Activated CD4-positive, alpha-beta memory T cell treated with anti-CD3 and anti-CD28 coated beads, Interleukin-2, amount 10 ng/mL, durations not matched to agents 7 days and 5 days (primary cell): ENCODE measurements at places on chromosomes 6 and 20.

DNA sequence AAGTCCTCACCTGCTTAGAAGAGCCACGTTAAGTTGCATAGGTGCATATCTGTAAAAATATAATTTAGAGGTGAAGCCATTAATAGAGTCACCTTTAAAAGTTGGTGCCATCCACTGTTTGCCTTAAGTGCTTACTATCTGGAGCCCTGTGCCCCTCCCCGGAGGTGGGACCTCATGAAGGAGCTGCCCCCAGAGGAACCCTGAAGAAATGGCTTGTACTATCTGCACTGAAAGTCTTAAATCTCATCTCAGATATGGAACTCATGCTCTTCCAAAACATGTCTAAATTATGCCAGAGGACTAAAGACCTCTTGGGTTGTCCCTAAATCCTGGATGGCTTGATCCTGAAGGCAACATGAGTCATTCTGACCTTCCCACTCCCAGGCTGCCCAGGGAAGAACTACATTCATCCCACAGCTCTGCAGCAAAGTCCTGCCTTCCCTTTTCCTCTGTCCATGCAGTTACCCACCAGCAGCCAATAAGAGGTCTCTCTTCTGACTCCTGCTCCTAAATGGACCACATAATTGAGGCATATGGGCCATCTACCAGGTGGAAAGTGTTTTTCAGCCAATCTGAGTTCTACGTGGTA lies 85.3 kb downstream of the ASXL1 start:
- DNase-seq, result no peak

- no peak for DNase-seq
Observed at GRCh38 chr20:31831211-31831610, 12.1 kb downstream of the MYLK2 start.

DNA sequence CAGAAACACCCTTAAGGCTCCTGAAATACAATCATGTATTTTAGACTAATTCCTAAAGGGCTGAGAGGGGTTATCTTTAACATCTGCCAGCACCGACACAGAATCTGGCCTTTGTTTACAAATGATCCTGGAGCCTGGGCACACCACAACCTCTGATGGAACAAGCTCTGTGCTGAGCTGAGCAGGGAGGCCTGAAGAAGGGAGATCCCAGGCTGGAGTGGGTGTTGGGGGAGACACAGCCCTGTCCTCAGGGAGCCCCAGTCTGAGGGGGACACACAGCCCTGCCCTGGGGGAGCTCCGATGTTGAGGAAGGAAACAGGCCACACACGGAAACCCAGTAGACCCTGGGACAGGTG lies 130.5 kb downstream of the VEGFA start:
- no peak for DNase-seq

- DNase-seq, result no peak
Observed at GRCh38 chr20:46624946-46625345, 26.3 kb downstream of the SLC13A3 start.

- no peak for DNase-seq
Observed at GRCh38 chr6:143877584-143878271, 13.5 kb downstream of the ZC2HC1B start.

- no peak for DNase-seq
Observed at GRCh38 chr6:132410830-132411229, 9.6 kb upstream of the MOXD1 start.

GRCh38 chr20:41572010-41572572 lies 46.1 kb downstream of the CHD6 start:
- DNase-seq, result no peak

- DNase-seq, result no peak
Observed at GRCh38 chr20:23298155-23298554, 52.4 kb upstream of the NXT1 start.

DNA sequence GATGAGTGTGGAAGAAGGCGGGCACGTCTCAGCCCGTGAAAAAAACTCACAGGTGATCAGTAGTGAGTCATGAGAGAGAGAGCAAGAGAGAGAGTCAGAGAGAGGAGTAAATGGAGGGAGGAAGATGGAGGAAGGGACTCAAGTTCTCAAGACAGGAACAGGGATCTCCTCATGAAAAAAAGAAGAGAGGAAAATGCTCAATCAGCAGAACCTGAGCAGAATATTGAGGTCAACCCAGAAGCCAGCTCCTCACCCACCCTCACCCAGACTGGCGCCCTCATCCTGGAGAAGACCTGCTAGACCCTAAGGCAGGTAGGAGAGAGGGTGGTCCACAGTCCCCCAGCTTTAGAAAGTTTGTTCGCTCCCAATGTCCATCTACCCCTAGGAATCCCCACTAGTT lies 4.8 kb downstream of the UBD start:
- DNase-seq, result no peak

- no peak for DNase-seq
Observed at GRCh38 chr6:100850174-100850573, 31.0 kb downstream of the ASCC3 start.

GRCh38 chr6:26354162-26354561 lies 10.8 kb upstream of the BTN3A2 start:
- DNase-seq, result no peak

- no peak for DNase-seq
Observed at GRCh38 chr6:131001111-131001736, 61.8 kb downstream of the EPB41L2 start.

- DNase-seq, result no peak
Observed at GRCh38 chr6:157020398-157020797, 243.2 kb downstream of the ARID1B start.

GRCh38 chr6:88492824-88493223 lies 326.7 kb upstream of the CNR1 start:
- no peak for DNase-seq

DNA sequence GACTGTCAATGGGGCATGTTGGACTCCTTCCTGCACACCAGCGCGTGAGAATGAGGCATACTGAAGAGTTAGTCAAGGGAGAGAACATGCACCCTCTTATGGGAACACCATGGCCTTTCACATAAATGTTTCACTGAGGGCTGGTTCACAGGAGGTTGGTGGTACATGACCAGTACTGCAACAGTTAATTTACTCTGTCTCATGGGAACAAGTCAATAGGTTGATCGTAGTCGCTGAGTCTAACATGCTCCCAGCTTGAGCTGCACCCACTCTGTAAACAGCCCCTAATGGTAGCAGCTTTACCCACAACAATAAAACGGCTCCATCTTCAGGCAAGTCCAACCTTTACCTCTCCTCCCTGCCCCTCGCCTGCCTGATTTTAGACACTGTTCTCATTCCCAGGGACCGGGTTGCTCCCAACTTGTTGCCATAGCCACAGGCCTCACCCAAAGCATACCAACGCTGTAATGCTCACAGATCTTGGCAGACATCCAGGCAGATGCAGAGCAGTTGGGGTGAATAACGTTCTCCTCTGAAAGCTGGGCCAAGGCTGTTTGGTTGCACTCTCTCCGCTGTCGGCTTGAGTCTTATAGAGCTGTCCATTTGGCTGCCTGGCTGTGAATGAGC lies 111.3 kb downstream of the LY86 start:
- no peak for DNase-seq

- no peak for DNase-seq
Observed at GRCh38 chr20:62203378-62204030, 16.6 kb downstream of the HRH3 start.

GRCh38 chr6:126123226-126123625 lies 136.9 kb downstream of the TRMT11 start:
- no peak for DNase-seq

GRCh38 chr6:30013291-30013922 lies 47.7 kb upstream of the POLR1H start:
- peak; percentile 53 for DNase-seq

DNA sequence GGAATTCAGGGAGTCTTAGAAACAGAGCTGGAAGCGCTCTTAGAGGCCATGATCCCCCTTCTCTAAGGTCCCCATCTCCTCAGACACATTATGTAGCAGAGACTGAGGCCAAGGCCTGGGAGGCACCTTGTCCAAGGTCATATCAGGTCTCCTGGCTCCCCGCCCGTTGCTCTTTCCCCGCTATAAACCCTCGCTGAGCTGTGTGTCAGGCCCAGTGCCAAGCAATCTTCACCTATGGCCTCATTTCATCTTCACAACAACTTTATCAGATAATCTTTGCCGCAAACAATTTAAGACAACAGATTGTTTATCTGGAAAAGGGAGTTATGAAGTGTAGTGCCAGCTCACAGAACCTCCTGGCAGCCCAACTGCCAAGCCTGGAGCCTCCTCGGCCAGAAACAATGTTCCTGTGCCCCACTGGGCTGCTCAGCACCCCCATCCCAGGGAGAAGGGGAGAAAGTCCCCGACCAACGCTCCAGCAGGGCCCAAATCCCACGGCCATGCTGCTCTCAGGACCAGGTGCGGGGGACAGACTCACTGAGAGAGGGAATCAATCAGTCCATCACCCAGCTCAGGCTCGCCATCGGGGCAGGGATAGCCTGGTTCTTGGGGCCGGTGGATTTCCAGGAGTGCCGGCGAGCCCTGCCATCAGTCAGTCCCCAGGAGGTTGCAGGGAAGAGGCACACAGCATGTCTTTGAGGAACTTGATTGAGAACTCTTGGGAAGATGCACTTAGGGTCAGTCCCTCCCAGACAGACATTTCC lies 16.9 kb upstream of the FANCE start:
- no peak for DNase-seq

GRCh38 chr20:51284871-51285270 lies 257.6 kb downstream of the NFATC2 start:
- DNase-seq, result no peak

DNA sequence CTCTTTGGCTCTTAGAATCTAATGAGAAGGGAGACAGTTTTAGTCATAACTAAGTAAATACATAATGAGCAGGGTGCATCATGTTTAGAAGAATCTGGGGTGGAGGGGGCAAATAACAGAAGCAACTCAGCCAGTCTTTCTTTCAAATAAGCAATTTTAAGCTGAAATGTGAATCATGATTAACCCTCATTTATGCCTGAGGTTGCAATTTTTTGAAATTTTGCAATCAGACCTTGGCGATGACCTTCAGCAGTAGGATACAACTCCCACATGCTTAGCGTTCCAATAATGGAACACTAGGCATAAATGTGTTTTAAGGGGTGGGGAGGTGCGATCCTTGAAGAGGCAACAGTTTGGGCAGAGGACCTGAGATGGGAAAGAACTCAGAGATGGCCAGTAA lies 30.6 kb downstream of the TMEM14B start:
- no peak for DNase-seq

DNA sequence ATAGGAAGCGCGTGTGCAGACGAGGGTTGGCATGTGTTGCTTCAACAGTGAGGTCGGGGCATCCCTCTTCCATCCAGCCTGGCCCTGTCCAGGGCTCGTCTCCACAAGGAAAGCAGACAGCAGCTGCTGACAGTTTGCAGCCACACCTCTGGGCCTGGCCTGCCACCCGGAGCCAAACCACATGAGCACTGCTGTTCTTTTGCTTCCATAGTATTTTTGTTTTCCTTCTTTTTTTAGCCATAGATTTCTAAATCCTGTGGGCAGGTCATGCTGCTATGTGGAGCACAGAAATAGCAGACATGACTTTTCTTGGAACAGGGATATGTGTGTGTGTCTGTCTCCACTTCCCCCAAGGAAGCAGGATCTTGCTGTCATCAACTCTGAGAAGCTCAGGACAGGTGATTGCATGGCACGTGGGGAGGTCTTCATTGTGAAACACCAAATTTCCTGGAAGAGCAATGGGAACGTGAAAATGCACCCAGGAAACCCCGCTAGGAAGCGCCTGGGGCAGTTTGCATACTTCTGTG lies 167.4 kb downstream of the DTNBP1 start:
- no peak for DNase-seq

DNA sequence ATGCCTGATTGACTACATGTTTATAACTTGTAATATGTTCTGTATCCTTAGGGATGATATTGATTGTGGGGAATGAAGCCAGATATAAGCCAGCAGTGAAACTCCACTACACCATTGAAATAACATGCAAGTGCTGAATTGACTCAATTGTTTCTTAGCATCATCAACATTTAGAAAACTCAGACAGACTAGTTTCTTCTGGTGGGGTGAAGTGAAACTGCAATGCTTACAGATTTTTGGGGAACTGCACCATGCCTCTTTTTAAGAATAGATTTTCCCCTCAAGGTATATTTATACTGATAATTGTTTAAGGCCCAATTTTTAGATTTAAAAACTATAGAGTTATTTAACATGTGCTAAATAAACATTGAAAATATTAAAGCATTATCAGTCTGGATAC lies 1044.6 kb upstream of the EYS start:
- DNase-seq, result no peak

- DNase-seq, result no peak
Observed at GRCh38 chr6:11921017-11921438, 91.1 kb upstream of the HIVEP1 start.
